ENCODE measurements at places on chromosomes 5 and 9.

GRCh38 chr9:127817881-127818434 lies 15.3 kb downstream of the FPGS start:
- no peak for DNase-seq

- no peak for DNase-seq
Observed at GRCh38 chr5:22348027-22348426, 505.1 kb downstream of the CDH12 start.

DNA sequence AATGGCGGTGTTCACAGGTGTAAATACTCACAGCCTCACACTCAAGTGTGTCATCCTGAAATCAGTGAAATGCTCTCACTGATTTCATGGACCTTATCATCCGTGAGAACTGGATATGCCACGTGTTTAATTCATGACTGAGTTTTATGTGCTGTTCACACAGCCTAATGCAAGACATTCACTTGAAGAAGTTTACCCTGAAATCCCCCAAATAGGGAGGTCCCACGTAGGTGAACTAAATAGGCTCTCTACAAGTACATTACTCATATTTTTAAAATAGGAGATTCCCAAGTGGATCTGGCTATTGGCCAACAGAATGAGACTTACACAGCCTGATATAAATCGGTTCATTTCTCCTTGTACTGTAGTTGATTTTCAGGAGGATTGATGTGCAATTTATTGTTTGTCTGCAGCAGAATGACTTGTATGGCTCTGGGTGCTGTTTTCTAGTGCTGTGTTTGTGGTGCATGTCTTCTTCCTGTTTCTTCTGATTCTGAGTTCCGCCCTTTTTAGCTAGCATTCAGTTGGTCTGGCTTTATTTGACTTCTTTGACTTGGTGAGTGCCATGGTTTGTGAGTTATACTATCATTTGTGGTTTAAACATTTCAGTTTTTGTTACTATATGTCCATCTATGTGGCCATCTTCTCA lies 25.1 kb downstream of the TRIO start:
- no peak for DNase-seq

GRCh38 chr9:136107953-136108647 lies 10.6 kb downstream of the TMEM250 start:
- no peak for DNase-seq

DNA sequence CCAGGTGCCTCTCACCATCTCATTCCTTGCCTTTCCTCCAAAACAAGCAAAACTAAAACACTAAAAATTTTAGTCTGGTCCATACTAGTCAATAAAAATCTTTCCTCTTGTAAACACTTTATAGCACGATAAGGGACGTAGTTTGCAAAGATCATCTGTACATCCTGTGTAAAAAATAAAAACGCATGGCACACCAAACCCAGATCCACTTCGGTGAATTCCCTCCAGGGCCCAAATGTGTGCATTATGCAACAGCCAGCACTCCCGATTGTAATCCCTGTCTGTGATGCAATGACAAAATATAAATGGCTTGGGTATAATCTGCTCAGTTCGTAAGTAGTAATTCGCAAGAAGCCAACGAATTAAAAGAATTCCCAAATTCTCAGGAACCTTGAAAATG lies 1.4 kb downstream of the FAM169A start:
- no peak for DNase-seq

GRCh38 chr9:115202181-115202580 lies 84.2 kb upstream of the TNC start:
- DNase-seq: no peak

- no peak for DNase-seq
Observed at GRCh38 chr5:10331341-10331796, 22.1 kb upstream of the MARCHF6 start.

DNA sequence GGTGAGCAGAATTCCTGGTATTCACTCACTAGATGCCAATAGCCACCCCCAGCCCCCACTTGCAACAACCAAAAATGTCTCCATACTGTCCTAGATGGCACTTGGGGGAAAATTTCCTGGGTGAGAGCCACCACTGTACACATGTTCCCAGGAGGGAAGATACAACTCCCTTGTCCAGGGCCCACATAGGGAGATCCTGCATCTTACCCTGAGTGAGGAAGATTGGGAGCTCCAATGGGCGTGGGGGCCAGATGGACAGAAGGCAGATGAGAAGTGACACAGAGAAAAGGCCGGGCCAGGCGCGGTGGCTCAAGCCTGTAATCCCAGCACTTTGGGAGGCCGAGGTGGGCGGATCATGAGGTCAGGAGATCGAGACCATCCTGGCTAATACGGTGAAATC lies 12.3 kb upstream of the IPPK start:
- DNase-seq: no peak

DNA sequence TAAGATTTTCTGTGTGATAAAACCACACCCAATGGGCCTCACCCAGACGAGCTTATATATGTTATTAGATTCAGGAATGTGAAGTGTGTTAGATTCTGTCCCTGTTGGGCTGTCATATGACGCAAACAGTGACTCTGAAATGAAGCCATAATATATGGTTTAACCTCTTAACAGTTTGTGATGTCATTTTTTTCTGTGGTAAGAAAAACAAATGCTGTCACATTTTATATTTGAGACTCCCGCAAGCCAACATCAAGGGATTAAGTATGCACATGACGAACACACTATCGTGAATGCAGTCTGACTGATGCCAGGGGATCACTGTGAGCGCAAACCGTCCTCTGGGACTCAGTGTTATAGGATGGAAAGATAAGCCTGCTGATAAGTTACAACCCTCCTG lies 321.7 kb downstream of the SH3GL2 start:
- DNase-seq: no peak

DNA sequence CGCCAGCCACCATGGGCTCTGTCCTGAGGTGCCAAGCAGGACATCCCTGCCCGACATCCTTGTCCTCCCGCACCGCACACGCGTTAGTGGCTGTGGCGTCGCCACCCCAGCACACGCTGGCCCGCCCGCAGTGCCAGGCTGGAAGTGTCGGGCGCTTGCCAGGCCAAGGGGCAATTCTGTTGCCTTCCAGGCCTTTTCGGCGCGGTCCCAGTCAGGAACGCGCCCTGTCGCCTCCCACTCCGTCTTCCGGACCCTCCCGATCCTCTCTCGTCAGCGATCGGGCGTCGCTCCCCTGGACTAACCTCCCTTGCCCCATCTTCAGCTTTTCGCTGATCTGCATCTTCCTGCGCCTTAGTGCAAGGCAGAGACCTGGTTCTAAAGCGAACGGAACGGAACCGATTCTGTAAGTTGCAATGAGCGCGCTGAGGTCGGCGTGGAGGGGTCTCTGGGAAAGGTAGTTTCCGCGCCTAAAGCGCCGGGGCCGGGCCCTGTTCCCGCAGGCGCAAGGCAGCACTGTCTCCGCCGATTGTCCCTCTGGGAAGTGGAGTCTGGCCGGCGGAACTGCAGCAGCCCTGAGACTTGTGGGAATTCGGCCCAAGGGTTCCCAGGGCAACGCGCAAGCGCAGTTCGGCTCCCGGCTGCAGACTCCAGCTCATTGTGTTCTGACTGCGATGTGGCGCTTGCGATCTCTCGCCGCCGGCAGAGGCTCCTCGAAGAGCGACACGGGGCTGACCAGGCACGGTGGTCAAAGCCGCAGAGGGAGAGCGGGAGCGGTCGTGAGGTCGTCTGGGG lies at the start of gene ZNF454:
Gene ZNF454, plus strand, starts transcription at position 630 of the 792 bp plus-strand sequence. CDS start 1,594 bp downstream, outside the sequence.
- DNase-seq: no peak

DNA sequence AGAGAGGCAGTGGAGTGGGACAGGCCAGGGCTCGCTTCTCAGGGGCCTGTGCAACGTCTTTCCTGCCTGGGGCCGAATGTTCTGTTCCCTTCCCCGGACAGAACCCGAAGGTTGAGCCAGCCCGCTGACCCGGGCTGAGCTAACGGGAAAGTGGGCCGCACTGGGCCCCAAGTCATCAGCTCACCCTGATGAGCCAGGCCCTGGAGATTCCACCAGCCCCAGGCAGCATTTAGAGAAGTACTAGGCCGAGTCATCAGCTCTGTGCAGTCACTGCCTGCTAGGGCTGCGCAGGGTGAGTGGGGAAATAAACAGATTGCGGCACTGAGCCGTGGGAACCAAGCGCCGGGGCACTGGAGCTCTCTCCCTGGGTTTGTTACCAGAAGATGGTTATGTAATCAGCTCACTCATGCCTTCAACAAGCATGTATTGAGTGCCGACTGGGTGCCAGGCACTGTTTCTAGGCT lies 29.1 kb upstream of the DUSP1 start:
- DNase-seq: no peak

DNA sequence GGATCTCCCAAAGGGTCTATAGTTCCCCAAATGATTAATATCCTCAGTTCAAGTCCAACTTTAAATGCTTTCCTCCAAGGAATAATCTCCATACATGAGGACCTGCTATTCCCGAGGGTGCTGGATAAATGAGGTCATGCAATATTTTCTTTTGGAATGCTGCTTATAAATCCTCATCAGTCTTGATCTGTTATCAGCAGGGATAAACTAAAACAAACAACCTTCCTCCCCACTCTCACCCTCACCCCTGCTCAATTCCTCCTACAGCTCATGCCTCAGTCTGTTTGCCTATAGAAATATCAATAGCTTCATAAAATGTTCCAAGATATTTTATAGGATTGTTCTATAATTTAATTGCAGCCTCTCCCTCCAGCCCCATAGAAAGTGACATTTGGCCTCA lies 61.1 kb downstream of the GLRA1 start:
- DNase-seq: no peak

- no peak for DNase-seq
Observed at GRCh38 chr5:136686192-136686872, 321.0 kb upstream of the TRPC7 start.

DNA sequence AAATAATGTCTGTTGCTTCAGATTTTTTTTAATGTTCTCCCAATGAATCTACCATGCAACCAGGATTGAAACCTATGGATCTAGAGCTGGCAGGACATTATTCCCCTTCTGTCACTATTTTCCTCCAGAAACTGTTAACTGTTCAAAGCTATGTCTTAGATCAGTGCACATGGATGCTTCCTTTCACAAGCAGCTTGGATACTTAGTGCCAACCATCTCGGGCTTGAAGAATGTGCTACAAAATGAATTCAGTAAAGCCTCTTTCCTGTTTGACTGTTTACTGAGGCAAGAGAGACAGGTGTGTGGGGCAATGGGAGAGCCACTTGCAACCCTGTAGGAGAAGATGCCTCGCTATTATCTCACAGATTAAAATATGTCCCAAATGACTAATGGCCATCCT lies 774.8 kb downstream of the KCTD16 start:
- DNase-seq: no peak

DNA sequence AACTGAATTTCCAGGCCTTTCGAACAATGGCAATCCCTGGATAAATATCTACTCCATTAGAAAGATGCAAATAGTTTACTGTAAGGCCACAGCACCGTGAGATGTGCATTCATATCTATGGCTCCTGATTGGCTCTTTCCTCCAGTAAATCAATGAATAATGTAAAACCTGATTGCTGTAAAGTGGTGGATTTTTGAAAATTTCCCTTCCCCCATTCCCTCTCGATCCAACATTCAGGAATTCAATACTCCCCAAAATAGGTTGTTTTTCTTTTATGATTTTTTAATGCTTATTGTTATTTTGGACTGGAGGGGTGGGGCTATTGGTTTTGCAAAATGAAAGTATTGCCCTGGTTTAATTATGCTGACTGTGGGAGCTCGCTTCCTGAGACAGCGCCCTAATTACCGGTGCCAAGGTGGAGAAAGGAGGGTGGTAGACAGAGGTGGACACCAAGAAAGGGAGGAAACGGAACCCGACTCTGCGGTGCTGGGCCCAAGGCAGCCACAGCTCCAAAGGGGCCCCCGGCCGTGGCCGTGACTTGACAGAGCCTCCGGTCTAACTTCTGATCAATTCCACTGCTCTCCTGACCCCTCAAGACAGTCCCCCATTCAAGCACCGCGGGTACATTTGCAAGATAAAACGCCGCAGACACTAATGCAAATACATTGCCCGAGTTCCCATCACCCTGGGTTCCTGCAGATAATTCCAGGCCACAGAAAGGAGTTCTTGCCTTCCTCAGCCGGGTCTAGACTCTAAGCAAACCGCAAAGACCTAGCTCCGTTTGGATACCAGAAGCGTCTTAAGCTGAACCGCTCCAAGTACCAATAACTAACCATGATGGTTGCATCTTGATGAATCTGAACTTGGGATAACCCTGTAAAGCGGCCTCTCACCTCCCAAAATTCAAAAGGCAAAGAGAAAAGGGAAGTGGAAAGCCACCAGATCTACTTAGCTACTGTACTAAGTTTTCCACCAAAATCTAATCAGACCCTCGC lies 211.2 kb downstream of the MEF2C start:
- no peak for DNase-seq
